ENCODE measurements at places on chromosomes 4 and X.

DNA sequence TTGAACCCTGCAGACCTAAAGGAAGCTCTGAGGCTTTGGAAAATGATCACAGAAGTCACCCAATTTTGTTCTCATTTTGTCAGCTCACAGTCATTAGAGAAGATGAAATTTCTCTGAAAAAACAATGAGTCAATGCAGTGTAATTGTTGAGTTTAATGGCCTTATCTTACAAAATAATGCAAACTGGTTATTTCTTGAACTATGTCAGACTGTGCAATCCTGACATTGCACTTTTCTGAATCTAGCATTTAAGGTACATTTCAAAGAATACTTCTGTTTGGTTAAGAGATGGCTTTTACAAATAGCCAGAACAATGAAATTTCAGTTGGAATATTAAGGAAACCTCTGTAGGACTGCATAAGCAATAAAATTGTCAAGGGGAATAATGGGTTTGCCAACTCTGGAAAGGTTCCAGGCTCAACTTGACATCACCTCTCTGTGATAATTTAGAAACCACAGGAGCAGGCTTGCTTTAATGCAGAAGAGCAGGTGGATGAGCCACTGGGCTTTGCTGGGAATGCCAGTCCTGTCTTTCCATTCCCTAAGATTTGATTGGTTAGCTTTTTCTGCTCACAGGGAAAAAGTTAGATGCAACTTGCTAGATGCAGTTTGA, 222.8 kb downstream of the FRMPD4 start:
- no peak for DNase-seq

- no peak for DNase-seq
Measured at GRCh38 chr4:71322425-71322824, 16.4 kb upstream of the SLC4A4 start.

DNA sequence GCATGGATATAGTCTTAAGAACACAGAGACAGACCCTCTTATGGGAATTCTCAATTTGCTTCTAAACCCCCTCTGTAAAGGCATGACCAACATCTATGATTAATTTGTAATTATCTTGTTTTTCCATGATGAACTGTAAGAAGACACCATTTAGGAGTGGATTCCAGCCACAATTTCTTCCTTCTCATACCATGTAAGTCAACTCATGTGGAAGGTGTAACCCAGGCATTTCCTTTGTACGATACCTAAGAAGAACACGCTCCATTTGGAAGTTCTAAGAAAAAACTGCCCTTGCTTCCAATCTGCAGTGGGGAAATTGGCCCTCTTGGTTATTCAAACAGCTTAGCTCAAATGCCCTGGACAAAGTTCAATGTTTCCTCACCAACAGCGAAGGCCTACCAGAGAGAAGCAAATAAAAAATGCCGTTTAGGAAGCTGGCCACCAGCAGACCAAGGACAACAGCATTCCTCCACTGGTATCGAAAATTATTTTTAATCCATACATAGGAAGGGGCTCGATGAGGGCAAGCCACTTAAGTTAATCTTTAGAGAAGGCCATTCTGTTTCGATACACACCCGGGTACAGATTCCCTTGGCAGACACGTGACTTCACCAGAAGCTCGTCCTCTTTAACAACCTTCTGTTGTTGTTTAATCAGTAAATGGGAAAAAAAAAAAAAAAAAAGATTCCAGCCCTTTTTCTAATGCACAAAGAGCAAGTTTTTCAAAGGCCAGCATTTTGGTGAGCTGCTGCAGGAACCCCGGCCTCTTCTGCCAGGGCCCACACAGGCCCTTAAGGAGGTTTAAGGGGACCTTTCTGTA, 2.6 kb downstream of the DHRSX start:
- no peak for DNase-seq

DNA sequence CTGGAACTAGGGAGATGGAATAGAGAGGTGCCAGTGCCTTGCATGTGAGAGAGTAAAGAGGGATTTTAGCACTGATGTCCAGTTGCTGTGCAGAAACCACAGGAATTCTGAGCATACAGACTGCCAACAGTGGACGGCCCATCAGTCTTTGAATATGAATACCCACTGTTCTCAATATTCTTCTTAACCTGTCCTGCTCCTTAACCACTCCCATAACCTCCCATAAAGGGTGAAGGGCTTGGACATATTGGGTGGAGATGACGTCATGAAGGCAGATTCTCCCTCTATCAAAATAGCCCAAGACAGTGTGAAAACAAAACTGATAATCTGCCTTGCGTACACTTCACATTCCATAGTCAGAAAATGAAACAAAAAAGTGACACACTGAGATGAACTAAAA, 1313.7 kb upstream of the PABPC4L start:
- no peak for DNase-seq

DNA sequence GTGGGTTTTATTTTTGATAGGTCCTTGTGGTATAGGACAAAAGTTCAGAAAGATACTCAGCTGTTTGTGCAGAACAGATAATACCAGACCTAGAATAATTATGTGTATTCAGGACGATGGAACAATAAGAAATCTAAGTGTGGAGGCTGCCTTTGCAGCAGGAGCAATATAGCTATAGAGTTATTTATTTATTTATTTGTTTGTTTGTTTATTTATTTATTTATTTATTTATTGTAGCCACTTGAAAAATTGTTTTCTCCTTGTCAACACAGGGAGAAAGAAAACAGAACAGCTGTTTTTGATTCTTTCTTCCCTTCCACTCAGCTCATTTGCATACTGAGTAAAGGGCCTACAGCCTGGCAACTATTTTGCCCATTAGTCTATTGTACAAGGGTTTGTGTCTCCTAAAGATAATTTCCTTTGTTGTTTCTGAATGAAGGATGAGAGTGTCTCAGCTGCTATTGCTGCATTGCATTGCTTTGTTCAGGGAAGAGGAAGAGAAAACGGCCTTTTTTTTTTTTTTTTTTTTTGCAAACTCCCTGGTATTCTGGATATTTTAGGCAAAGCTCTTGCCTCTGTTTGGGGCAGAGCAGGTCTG, 56.0 kb upstream of the ESX1 start:
- DNase-seq = no peak

DNA sequence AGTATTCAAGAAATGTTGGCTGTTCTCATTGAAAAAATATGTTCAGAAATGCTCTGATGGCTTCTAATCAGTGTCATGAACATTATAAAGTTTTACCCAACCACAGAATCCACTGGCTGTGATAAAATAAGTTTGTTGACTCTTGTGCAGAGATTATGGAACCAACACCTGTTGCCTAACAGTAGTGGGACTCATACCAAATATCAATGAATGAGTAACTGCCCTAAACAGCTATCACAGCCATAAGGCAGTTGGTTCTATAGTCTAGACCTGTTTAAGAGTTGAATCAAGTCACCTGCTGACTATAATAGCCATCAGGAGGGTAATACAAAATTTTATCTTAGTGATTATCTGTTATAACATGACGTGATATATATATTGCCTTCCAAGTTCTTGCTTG, 168.3 kb downstream of the ATOH1 start:
- no peak for DNase-seq

DNA sequence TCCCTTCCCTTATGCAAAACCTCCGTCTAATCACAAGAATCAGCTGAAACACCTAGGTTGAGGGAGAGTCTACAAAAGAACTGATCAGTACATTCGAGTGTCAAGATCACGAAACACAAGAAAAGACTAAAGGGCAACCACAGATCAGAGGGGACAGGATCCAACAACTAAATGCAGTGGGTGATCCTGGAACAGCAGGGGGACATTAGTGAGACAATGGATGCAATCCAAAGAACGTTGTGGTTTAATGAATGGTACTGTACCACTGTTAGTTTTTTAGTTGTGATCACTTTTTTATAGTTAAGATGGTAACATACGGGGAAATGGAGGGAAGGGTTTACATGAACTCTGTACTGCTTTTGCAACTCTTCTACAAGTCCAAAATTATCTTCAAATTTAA, 79.2 kb downstream of the RELL1 start:
- no peak for DNase-seq

DNA sequence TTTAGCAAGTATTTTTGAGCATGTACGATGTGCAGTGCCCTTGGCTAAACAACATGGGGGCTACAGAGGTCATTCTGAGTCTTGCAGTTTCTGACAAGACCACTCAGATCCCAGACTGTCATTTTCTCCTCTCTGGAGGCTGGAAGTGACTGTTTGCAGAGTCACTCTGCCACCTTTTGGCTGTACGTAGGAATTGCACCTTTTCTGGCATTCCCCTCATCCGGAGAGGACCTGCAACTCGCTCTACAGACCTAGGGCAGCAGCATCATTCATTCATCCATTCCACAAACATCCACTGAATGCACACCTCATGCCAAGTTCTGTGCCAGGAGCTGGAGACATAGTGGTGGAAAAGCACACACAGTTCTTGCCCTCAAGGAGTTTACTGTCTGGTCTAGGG, 160.4 kb upstream of the GPR101 start:
- peak; percentile 0 for DNase-seq

GRCh38 chrX:155988859-155989258, 8.6 kb upstream of the IL9R start:
- no peak for DNase-seq

DNA sequence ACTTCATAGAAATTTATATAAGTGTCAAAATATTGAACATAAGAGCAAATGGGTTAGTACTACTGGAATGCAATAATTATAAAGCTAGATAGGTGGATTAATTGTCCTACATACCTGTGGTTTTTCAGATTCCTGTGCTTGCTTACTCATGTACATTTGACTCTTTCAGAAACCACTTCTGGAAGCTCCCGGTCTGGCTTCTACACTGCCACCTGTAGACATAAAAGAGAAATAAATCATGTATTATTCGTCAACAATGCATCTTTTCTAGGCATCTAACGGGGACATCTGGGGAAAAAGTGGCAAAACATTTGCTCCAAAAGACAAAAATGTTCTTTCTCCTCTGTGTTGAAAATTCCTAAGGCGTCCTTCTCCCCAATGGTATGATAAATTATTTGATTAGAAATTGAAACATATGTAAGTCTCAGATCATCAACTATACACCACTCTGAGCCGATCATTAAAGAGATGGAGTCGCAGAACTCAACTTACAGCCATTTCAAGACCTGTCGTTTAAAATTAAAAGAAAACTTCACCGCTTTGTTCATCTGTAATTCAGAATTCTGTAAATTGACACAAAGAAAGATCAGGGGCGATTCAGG, 648.7 kb upstream of the DIPK2B start:
- no peak for DNase-seq

GRCh38 chr4:39450618-39451017, 8.1 kb downstream of the RPL9 start:
- DNase-seq = no peak

DNA sequence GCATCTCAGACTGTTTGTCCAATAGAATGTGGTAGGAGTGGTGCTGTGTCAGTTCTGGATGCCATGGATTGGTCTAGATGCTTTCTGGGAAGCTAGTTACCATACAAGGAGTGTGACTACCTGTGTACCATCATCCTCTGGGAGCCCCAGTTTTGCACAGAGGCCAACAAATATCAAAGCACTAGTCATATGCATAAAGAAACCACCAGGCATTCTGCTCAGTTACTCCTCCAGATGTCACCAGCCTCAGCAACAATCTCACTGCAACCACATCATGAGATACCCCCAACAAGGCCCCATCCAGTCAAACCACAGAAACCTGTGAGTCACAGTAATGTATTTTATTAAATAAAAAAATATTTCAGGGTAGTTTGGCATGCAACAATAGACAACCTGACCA, 435.8 kb upstream of the CPEB2 start:
- no peak for DNase-seq

- no peak for DNase-seq
Measured at GRCh38 chrX:45077748-45078424, 122.8 kb downstream of the DIPK2B start.

- no peak for DNase-seq
Measured at GRCh38 chr4:160611181-160611580, 1508.3 kb downstream of the RAPGEF2 start.

GRCh38 chr4:127103681-127104115, 529.1 kb upstream of the INTU start:
- DNase-seq = no peak

- DNase-seq = no peak
Measured at GRCh38 chrX:84336646-84337045, 148.6 kb upstream of the RPS6KA6 start.

GRCh38 chr4:155959417-155959816, 5.8 kb upstream of the CTSO start:
- DNase-seq = no peak

DNA sequence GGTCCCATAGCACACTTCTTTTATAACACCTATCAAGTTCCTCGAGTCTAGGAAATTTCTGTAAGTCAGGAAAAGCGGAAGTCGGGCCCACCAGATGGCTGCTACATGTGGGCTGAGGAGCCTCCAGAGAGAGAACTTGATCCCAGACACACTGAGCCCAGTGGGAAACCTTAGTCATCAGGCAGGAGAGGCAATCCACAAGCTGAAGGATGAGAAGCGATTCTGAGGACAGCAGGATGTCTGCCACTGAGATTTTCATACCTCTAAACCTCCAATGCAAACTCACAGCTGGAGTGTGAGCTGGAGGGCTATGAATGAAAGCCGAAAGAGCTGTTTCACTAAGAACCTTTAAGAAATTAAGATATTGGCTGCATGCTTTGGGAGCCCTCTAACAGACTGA, 52.6 kb upstream of the PDHA1 start:
- no peak for DNase-seq

GRCh38 chr4:188403272-188403671, 264.0 kb downstream of the TRIML1 start:
- no peak for DNase-seq

GRCh38 chrX:77802201-77802600, 16.2 kb upstream of the ATRX start:
- DNase-seq = no peak

- DNase-seq = no peak
Measured at GRCh38 chr4:140305053-140305452, 68.4 kb upstream of the SCOC start.

DNA sequence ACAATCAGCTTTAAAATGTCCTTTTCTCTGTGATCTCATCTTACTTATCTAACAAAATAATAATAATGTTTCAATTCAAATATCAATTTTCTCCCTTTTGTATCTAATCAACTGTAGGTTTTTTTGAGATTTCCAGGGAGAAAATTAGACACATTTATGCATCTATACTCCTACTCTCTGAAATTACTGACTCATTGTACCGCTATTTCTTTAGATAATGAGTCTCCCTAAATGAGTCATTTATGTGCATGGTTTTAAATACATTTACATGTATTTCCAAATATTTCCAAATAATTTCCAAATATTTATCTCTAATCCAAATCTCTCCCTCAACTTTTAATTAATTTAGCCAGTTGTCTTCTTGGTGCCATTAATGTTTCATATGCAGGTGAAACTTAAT, 621.0 kb downstream of the TECRL start:
- DNase-seq = no peak
